ENCODE measurements at places on chromosomes 5 and 9.

GRCh38 chr5:158561562-158562190 lies 538.0 kb downstream of the EBF1 start:
- no peak for DNase-seq

DNA sequence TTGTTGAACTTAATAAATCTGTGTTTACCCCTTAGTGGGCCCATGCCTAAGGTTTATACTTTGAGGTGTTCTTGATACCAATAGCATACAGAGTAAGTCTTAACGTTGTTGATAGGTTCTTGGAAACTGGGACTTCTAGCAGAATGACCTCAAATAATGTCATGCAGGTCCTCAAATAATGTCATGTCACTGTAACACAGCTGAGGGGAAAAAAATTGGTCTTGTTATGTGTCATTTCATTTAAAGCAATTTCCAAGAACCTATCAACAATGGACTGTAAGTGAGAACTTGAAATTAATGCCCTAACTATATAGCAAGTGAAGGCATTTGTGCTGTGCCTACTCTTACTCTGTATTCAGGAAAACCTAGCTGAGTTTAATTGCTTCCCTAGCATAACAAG lies 7.2 kb downstream of the DNAJA1 start:
- no peak for DNase-seq

GRCh38 chr5:33701251-33701650 lies 190.5 kb downstream of the ADAMTS12 start:
- DNase-seq: no peak

GRCh38 chr5:157624144-157624543 lies 28.1 kb downstream of the SOX30 start:
- no peak for DNase-seq
